NCI-H1436 treated with DMSO at 0.1 percent for 48 hours (cell line): ENCODE measurements at places on chromosomes 4 and X.

DNA sequence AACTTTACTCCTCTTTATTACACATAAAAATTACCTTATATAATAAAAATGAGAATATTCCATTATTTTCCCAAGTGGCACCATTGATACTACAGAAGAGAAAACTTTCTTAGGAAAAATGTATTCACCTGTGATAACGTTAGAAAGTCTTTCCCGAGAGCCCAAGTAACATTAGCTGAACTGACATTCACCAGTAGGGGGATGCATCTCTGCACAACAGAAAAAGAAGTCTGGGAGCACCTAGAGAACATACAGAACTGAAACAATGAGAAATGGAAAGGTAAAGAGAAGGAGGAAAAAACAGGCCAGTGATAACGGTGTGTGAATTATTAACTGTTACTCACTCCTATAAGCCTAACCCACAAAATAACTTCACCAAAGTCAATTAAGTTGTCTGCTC is 423.3 kb downstream of the CENPC start:
- DNase-seq = no peak

DNA sequence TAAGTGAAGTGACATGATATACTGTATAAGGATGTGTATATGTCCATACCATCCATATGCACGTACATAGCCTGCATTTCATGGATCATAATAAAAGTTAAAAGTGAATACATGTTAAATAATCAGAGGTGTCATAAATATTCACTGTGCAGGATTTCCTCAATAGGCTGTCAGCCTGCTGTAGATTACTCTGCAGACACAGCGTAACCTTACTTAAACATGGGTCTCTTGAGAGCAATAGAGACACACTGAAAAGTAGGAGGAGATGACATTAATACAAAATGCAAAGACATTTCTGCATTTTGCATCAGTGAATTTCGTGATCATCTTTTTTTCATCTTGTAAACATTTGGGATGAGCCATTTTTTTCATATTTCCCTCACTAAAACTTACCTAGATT is 955.2 kb upstream of the DIAPH2 start:
- DNase-seq = no peak

DNA sequence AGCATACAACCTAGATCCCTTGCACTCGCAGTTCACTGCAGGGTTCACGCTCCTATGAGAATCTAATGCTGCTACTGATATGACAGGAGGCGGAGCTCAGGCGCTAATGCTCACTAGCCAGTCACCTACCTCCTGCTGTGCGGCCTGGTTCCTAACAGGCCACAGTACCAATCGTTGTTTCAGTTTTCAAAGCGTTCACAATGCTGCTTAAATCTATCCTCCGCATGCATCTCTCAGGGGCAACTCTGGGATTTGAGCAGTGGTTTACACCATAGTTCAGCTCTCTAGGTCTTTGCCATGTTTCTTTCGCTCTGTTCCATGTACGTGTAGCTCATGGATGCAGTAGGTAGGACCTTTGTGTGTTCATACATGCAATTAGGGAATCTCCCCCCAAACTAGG is 47.2 kb downstream of the CLOCK start:
- no peak for DNase-seq

DNA sequence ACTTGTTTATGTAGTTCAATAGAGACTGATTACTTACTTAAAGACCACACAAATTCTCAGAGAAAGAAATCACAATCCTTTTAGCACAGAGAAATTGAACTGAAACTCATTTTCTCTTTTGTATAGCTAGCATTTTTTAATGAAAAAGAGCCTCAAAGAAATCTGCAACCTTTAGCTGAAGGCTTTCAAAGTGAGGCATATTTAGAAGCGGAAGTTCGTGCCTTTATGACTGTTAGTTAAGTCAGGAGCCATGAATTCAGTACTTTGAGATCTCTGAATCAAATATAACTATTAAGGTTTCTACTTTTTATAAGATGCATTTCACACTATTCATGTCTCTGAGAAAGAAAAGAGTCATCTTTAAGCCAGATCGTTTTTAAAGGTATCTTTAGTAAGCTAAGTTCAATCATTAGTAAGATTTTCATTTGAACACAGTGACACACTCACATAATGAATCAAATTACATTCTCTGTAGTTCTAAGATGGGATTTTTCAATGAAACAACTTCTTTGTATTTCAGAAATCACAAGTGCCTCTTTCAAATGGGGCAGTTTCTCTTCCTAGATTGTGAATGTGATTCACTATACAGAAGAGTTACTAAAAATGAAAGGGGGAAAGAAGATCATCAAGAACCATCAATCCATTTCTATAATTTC is 61.4 kb downstream of the SMARCA1 start:
- no peak for DNase-seq

DNA sequence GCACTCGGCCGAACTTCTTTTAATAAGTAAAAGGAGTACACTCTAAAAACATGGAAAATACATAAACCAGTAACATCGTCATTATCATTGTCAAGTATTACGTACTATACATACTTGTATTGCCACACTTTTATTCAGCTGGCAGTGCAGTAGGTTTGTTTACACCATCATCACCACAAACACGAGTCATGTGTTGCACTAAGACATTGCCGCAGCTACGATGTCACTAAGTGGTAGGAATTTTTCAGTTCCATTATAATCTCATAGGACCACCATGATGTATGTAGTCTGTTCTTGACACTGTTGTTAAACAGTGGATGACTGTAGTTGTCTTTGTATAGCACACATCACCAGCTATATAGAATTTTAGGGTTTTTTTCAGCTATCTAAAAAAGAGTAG is 48.0 kb upstream of the TMEM131L start:
- DNase-seq = no peak

DNA sequence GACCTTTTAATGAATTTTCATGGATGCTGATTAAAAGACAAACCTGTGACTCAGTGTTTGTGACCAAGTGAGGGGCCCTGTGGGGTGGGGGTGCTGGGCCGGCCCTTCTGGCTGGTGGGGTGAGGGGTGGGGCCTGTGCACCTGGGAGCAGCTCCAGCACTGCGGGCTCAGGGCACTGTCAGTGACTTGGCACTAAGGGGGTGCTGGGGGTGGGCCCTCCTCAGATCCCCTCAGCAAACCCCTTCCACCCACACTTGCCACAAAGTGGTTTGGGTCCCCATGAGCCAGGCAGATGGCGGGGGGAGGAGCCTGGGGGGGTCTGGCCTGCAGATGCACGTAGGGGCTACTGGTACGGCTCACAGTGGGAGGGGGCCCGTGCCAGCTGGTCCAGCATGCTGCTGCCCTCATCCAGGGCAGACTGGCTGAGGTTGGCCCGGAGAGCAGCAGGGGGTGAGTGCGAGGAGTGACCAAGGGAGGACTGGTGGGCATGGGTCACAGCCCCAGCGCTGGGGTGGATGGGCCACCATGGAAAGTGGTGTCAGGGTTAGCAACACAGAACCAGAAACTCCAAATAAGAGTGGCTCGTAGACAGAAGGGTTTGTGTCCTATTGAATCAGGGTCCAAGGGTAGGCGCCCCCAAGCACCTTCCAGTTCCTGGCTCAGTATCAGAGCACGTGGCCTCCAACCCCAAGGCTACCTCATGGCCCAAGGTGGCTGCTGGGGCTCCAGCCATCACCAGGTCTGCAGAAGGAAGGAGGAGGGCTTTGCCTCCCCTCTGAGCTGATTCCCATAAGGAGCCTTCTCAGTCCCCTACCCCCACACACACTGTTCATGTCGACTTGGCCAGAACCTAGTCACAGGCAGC is 10.1 kb downstream of the NKX1-1 start:
- no peak for DNase-seq

DNA sequence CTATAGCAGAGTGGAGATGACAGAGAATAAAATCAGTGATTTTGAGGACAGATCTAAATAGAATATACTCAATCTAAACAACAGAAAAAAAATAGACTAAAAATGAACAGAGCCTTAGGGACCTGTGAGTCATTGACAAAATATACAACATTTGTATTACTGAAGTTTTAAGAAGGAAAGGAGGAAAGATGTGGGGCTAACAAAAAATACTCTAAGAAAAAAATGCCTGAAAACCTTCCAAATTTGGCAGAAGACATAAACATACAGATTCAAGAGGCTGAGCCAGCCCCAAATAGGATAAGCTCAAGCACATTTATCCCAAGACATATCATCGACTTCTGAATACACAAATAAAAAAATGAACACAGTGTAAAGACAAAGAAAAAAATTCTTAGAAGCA is 123.6 kb upstream of the INTU start:
- DNase-seq = no peak

DNA sequence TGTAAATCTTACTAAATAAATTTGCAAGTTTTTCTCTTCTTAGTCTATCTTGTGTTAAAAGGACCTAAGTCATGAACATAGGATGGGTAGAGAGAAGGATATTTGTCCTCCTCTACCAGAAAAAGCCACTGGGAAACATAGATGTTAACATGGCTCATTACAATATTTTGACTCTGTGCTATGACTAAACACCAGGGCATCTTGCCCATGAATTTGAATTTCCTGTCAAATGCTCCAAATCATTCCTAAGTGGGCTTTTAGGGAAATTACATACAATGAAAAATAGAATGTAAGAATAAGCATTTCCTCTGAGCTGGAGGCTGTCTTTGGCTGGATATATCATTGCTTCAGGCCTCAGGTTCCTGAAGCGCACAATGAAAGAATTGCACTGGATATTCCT is 39.1 kb downstream of the ANOS1 start:
- DNase-seq = no peak

DNA sequence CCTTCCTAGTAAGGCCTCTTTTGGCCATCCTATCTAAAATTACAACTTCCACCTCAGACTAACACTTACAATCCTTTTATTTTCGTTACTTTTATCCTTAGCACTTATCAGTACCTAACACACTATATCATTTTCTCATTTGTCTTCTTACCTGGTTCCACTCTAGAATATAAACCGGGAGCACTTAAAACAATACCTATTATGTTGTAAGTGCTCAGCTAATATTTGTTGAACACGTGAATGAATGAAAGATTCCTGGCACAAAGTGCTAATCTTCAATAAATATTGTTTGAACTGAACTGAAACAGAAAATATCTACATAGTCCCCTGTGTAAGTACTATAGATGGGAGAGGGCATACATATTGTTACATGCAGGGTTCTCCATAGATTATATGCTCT is 14.4 kb downstream of the MGARP start:
- DNase-seq = no peak

DNA sequence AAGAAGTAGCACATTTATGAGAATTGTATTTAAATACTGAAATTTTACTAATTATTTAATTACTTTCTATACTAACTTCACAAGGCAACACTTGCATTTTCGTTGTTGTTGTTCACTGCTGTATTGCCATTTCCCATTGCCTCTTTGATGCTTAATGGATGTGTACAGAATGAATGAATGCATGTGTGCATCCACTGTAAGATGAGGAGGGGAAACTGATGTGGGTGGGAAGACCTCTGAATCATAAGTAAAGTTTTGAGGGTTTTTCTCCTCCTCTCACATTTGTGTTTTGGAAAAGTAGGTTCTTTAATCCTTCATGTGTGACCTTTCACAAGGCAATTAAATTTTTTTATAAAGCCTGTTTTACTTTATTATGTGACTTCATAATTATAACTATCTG is 46.8 kb downstream of the PDLIM5 start:
- no peak for DNase-seq

GRCh38 chr4:154503598-154503997 is 12.0 kb upstream of the DCHS2 start:
- no peak for DNase-seq

- DNase-seq = no peak
Measured at GRCh38 chr4:146522869-146523205, 1.1 kb upstream of the SLC10A7 start.

DNA sequence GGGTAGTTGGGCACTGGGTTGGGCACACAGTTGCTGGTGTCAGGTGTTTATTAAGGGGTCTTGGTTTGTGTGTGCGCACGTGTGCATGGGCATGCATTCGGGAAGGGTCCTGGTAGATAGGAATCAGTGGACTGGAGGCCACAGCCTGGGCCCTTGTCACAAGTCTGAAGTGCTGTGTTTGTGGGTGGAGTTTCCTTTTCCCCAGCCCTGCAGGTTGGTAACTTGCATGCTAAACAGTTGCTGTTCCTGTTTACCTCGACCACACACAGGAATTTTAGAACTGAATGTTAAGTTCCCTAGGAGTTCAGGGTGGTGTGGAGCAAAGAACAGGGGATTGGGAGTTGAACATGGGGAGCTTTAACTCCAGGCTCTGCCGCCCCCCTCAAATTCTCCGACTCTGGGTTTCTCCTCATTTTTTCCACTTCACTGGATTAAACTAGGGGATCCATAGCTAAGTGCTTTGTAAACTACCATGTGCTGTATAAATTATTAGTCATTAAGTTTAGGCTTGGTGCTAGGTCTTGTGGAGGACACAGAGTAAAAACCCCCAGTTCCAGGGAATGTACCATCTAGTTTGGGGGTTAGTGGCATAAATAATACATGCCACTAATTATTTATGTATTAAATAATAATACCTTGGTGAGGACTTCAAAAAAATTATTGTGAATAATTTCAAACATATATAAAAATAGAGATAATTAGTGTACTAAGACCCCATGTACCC is 49.0 kb downstream of the STARD8 start:
- DNase-seq = no peak
